Activated CD8-positive, alpha-beta memory T cell treated with anti-CD3 and anti-CD28 coated beads, Interleukin-2, amount 10 ng/mL, durations not matched to agents 7 days and 5 days (primary cell): ENCODE measurements at places on chromosomes 12 and 14.

DNA sequence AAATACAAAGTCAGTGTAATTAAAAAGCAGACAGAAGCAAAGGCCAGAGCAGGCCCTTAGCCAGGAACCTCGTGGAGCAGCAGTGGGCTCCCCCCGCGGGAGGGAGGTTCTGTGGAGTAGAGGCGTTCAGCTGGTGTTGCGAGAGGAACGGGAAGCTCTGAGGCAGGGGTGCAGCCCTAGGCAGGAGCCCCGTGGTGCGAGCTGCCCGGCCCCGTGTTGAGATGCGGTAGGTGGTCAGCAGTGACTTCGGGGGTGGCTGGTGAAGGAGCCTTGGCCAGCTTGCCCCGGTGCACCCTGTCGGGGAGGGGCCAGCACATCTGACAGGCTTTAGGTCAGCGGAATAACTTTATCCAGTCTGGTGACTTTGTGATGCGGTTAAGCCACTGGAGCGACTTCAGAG is 46.2 kb downstream of the SFSWAP start:
- H3K27me3 ChIP-seq, result no peaks in the 10 kb centered on the region
- H3K4me3 ChIP-seq, result no peak overlapping the region
- H3K36me3 ChIP-seq, result peaks cover 59% of the 10 kb centered on the region
- H3K27ac ChIP-seq, result no peak overlapping the region
- DNase-seq, result no peak

DNA sequence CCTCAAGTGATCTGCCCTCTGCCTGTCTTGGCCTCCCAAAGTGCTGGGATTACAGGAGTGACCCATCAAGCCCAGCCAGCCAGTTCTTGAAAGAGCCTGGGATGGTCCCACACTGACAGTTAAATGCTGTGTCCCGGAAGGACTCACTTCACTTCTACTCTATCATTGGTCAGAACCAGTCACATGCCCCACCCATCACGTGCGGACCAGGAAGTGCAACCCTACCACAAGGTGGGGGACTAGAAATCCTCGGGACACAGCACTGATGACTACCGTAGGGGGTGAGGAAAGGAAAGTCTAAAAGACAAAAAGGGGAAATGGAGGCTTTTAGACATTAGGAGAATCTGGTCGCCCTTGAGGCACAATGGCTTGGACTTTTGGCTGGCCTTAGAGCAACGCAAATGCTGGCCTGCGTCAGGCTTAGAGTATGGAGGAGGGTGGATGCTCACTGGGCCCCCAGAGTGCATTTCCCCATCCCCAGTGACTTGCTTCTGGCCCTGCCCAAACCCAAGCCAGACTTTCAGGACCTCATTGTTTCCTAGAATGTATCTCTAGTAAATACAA is 207.7 kb downstream of the TTC8 start:
- no peaks in the 10 kb centered on the region for H3K36me3 ChIP-seq
- peaks cover 40% of the 10 kb centered on the region for H3K27me3 ChIP-seq
- no peak overlapping the region for H3K4me3 ChIP-seq
- no peak overlapping the region for H3K27ac ChIP-seq

DNA sequence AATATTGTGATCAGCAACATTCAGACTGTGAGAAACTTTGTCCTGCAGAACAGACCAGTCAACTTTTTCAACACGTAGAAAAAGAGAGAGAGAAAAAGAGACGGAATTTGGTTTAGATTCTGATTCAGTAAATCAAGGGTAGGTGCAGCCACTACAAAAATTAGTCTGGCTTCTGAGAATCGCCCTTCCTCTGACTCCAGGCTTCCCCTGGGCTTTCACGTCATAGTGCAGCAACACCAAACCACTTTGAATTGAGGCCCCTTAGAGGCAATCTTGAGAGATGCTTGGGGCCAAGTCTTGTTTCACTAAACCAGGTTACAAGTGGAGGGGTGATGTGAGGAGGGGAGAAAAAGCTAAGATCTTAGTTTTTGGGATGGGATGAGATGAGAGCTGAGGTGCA is 37.5 kb upstream of the PTGR2 start:
- peak overlapping the region; percentile 82 for H3K27ac ChIP-seq
- peak; percentile 78 for DNase-seq
- H3K27me3 ChIP-seq, result no peaks in the 10 kb centered on the region
- peaks cover 28% of the 10 kb centered on the region for H3K4me1 ChIP-seq

- H3K27ac ChIP-seq, result no peak overlapping the region
- H3K27me3 ChIP-seq, result peaks cover 6% of the 10 kb centered on the region
- no peak overlapping the region for H3K4me3 ChIP-seq
- H3K4me1 ChIP-seq, result no peaks in the 10 kb centered on the region
Measured at GRCh38 chr12:72081777-72082176, 143.1 kb downstream of the TPH2 start.

GRCh38 chr14:94077111-94077821 is 3.7 kb downstream of the DDX24 start:
- H3K4me3 ChIP-seq, result peak overlapping the region; percentile 40
- peaks cover 56% of the 10 kb centered on the region for H3K4me1 ChIP-seq
- H3K27ac ChIP-seq, result peak overlapping the region; percentile 10
- H3K36me3 ChIP-seq, result peaks cover 64% of the 10 kb centered on the region
- no peak for DNase-seq

DNA sequence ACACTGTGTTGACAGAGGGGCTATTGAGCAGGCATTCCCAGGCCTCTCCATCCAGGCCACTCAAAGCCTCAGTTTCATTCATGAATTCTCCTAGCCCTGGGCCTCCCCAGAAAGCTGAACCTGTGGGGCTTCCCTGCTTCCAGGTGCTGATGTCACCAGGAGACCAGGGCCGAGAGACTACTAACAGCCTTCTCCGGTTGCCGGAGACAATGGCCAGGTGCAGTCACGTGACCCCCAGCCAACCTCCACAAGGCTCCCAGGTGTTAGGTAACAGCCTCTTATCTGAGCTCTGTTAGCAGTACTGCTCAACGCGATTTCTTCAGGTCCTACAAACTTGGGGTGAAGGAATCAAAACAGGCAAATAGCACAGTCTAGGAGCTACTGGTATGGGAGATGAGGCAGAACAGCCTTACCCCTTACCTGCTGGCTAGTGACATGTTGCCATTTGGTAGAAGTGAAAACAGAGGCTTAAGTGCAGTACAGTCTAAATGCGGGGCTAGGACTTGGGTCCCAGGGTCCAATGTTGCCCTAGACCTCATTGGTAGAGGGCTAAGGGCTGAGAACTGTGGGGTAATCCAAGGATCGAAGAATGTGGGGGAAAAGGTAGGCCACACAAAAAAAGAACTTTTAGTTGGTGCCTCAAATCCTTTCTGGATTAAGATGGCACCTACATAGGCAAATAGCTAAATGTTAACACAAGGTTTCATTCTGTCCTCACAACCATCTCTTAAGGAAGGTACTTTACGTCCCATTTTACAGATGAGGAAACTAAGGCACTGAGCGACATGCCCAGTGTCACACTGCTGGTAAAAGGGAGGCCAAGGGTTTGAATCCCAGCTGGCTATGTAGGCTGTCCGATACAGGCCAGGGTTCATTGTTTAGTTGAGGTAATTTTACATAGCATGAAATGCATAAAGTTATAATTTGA is 3.8 kb downstream of the CCDC88C start:
- H3K4me1 ChIP-seq, result peaks cover 64% of the 10 kb centered on the region
- peak; percentile 61 for DNase-seq
- peak overlapping the region; percentile 100 for H3K27ac ChIP-seq
- peaks cover 63% of the 10 kb centered on the region for H3K36me3 ChIP-seq
- peak overlapping the region; percentile 99 for H3K4me3 ChIP-seq
- H3K27me3 ChIP-seq, result no peaks in the 10 kb centered on the region

GRCh38 chr14:23125011-23125410 is 6.0 kb upstream of the CEBPE start:
- no peak for DNase-seq
- peaks cover 26% of the 10 kb centered on the region for H3K4me1 ChIP-seq
- H3K27ac ChIP-seq, result no peak overlapping the region

DNA sequence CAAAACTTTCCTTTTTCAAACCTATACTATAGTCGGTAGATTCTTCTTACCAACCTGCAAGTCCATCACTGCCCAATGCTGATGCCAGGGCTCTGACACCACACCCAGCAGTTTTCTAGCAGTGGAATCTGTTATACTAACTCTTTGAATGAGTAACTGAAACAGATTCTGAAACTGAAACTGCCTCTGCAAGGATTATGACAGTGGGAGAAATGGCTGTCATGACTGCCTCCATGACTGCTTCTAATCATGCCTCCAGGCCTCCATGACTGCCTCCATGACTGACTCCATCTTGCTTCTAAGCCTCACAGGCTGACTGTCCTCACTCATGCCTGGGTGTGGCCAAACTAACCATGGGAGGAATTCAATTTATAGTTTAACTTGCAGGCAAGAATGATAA is 29.4 kb upstream of the OXA1L start:
- H3K27me3 ChIP-seq, result peaks cover 3% of the 10 kb centered on the region
- peak overlapping the region; percentile 82 for H3K27ac ChIP-seq
- no peak overlapping the region for H3K4me3 ChIP-seq
- peaks cover 9% of the 10 kb centered on the region for H3K36me3 ChIP-seq

DNA sequence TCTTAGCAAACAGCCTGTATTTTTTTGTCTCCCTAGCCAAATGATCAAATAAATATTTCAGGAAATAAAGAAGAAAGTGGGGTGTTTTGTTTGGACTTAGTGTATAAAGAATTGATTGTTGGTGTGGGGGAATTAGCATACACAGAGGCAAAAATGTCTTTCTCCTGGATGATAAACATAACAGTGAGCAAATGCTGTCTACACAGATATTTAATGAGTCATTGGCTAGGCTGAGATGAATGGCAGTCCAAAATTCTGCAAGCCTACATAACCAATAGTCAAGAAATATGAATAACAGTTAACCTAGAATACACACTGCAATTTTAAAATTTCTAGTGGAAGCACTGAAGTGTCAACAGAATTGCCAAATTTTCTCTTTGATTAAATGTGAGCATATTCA is 35.8 kb downstream of the MYF5 start:
- no peak overlapping the region for H3K27ac ChIP-seq
- DNase-seq, result no peak
- no peaks in the 10 kb centered on the region for H3K27me3 ChIP-seq

DNA sequence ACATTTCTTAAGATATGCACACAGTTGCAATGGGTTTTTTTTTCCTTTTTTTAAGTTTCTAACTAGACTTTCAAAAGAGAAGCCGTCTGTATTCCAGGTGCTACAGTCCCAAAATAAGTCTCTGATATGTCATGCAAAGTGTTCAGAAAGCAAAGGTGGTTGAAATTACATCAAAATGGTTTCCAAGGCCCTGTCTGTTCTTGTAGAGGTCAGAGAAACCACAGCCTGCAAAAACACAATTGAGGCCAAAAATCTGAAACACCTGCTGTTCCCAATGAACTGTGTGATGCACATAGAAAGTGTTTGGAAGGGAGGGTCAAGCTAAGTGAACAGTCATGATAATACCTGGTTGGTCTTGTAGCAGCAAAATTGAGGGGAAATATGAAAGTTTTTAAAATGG is 91.0 kb downstream of the VRK1 start:
- H3K4me1 ChIP-seq, result no peaks in the 10 kb centered on the region
- no peaks in the 10 kb centered on the region for H3K27me3 ChIP-seq
- no peak overlapping the region for H3K4me3 ChIP-seq
- peaks cover 13% of the 10 kb centered on the region for H3K36me3 ChIP-seq
- H3K27ac ChIP-seq, result no peak overlapping the region

DNA sequence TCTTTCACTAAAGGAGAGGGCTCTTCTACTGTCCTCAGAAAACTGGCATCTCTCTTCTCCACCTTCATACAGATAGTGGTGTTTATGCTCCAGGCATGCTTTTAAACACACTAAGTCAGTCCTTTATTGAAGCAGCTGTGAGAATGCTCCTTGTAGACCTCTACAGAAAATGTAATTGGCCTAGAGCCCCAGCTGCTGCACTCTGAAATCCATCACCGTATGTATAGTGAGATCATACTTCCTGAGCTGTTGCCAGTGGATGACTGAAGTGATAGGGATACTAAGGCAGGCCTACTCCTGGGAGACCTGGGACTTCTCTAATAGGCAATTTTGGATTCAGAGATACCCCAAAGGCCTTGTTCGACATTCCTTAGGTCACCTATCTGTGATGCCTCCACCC is 535.4 kb downstream of the RPS29 start:
- no peaks in the 10 kb centered on the region for H3K27me3 ChIP-seq
- H3K36me3 ChIP-seq, result no peaks in the 10 kb centered on the region
- no peak for DNase-seq

DNA sequence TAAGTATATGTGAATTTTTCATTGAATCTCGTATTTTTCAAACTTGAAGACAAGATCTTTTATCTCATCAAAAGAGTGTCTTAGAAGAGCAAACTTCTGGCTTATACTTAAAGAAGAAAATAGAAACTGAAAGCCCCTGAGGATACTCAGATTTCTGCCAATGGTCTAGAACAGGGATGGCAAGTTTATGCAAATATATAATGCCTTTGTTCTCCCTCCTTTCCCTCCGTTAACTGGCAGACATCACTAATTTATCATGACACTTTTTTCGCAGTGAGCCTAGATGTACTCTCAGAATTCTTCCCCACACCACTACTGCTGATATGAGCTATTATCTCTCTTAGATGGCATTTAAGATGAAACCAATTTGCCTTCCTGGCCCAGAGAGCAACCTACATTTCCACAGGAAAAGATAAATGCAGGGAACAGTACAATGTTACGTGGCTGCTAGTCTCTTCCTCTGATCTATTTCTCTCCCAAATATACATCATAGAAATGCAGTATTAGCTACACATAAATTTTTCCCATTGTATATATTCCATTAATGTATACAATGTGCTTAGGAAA is 40.0 kb upstream of the DAAM1 start:
- no peaks in the 10 kb centered on the region for H3K36me3 ChIP-seq
- no peak overlapping the region for H3K4me3 ChIP-seq
- peaks cover 2% of the 10 kb centered on the region for H3K27me3 ChIP-seq
- H3K4me1 ChIP-seq, result no peaks in the 10 kb centered on the region
- no peak overlapping the region for H3K27ac ChIP-seq
